ENCODE measurements at places on chromosomes 4 and X. TPM values are rescaled to one million over a fixed set of nuclear protein-coding genes. Genes with fewer than 3 reads are reported as not detected.

GRCh38 chrX:88560673-88561330 is 186.2 kb upstream of the CPXCR1 start:
- H3K36me3 ChIP-seq: no peaks in the 10 kb centered on the region
- H3K27ac ChIP-seq: no peak overlapping the region
- no peaks in the 10 kb centered on the region for H3K4me1 ChIP-seq
- H3K4me3 ChIP-seq: no peak overlapping the region
- no peaks in the 10 kb centered on the region for H3K27me3 ChIP-seq
- DNase-seq: no peak

DNA sequence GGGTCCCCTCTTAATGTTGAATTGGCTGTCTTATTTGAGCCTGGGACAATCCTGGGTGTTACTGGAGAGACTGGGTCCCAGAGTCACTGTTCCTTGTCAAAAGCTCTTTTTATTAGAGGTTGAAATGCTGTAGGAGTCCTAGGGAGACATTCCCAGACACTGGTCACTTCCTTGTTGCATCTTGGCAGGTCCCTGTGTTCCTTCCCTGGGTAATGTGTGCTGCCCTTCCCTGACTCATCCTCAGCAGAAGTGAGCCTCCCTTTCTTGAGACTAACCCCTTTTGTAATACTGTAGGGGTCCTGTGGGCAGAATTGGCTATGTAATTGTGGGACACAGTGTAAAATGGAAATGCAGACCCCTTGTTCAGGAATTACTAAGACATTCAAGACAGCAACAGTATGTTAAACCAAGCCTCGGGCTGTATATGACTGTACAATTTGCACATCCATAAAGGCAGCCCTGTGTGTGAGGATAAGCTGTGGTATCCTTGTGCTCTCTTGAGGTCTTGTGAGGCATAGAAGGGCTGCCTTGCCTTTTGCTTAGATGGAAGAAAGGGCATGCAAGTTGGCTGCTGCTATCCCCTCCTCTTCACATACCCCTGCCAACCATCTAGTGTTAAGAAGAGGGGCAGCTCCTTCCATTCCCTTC is 53.5 kb downstream of the DCLK2 start:
- DNase-seq: no peak
- H3K27ac ChIP-seq: no peak overlapping the region
- no peaks in the 10 kb centered on the region for H3K36me3 ChIP-seq
- no peaks in the 10 kb centered on the region for H3K27me3 ChIP-seq
- no peaks in the 10 kb centered on the region for H3K4me1 ChIP-seq
- H3K4me3 ChIP-seq: no peak overlapping the region

- no peak overlapping the region for H3K4me3 ChIP-seq
- no peaks in the 10 kb centered on the region for H3K27me3 ChIP-seq
- DNase-seq: no peak
- no peak overlapping the region for H3K27ac ChIP-seq
- H3K36me3 ChIP-seq: no peaks in the 10 kb centered on the region
Measured at GRCh38 chr4:35463251-35463952, 780.9 kb downstream of the ARAP2 start.

GRCh38 chr4:118076958-118077766 is 42.9 kb downstream of the NDST3 start:
- no peaks in the 10 kb centered on the region for H3K4me1 ChIP-seq
- no peak for DNase-seq
- H3K4me3 ChIP-seq: no peak overlapping the region
- no peaks in the 10 kb centered on the region for H3K36me3 ChIP-seq

- H3K27me3 ChIP-seq: peaks cover 50% of the 10 kb centered on the region
- H3K4me1 ChIP-seq: no peaks in the 10 kb centered on the region
- no peak overlapping the region for H3K27ac ChIP-seq
- no peaks in the 10 kb centered on the region for H3K36me3 ChIP-seq
Measured at GRCh38 chr4:7703688-7704087, 236.0 kb downstream of the AFAP1 start.

GRCh38 chr4:121741751-121742150 is 23.2 kb downstream of the SMIM43 start:
- DNase-seq: no peak
- no peaks in the 10 kb centered on the region for H3K27me3 ChIP-seq
- no peak overlapping the region for H3K4me3 ChIP-seq
- H3K4me1 ChIP-seq: no peaks in the 10 kb centered on the region
- H3K36me3 ChIP-seq: no peaks in the 10 kb centered on the region

DNA sequence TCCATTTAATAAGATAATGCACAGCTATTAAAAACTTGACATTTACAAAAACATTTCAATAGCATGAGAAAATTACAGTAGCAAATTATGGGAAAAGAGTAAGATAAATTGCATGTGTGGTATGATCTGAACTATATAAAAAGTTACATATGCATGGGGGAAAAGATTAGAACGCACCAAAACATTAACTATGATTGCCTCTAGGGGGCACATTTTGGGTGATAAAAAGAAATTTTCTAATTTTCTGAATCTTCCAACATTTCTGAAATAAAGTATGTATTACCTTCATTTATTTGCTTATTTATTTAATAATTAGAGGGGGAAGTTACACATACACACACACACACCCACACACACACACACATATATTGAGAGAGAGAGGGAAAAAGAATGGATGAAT is 19.6 kb upstream of the KDM5C start:
- no peaks in the 10 kb centered on the region for H3K4me1 ChIP-seq
- no peaks in the 10 kb centered on the region for H3K27me3 ChIP-seq
- H3K4me3 ChIP-seq: no peak overlapping the region

GRCh38 chrX:40943093-40943641 is 142.1 kb upstream of the USP9X start:
- DNase-seq: no peak
- no peaks in the 10 kb centered on the region for H3K36me3 ChIP-seq
- no peaks in the 10 kb centered on the region for H3K4me1 ChIP-seq
- no peak overlapping the region for H3K4me3 ChIP-seq
- no peaks in the 10 kb centered on the region for H3K27me3 ChIP-seq
- no peak overlapping the region for H3K27ac ChIP-seq

- H3K36me3 ChIP-seq: no peaks in the 10 kb centered on the region
- no peak for DNase-seq
- peak overlapping the region; percentile 25 for H3K4me3 ChIP-seq
- H3K4me1 ChIP-seq: peaks cover 4% of the 10 kb centered on the region
- H3K27ac ChIP-seq: peak overlapping the region; percentile 50
Measured at GRCh38 chr4:153204728-153205648, 745 bp downstream of the TRIM2 start.

DNA sequence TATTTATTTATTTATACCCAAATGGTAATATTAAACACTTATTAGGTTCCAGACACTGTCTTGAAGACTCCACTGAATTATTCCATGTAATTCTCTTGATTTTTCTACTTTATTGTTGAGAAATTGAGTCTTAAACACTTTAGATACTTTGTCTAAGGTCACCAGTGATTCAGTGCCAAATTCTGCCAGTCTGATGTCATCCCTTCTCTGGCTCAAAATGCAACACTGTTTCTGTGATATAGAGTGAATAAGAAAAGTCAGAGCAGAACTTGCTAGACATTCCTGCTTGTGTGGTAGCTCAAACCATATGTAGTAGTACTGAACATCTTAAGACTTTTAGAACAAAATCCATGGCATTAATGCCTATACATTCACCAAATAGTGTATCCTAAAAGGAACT is 164.3 kb downstream of the GABRB1 start:
- H3K27me3 ChIP-seq: no peaks in the 10 kb centered on the region
- H3K4me1 ChIP-seq: no peaks in the 10 kb centered on the region
- no peak overlapping the region for H3K27ac ChIP-seq
- no peak for DNase-seq
- no peaks in the 10 kb centered on the region for H3K36me3 ChIP-seq

GRCh38 chr4:11079171-11079570 is 349.5 kb downstream of the HS3ST1 start:
- DNase-seq: no peak
- H3K36me3 ChIP-seq: no peaks in the 10 kb centered on the region
- no peak overlapping the region for H3K4me3 ChIP-seq
- H3K27ac ChIP-seq: no peak overlapping the region
- H3K27me3 ChIP-seq: no peaks in the 10 kb centered on the region

GRCh38 chr4:108169664-108170063 is 932 bp upstream of the LEF1 start:
- H3K4me1 ChIP-seq: peaks cover 18% of the 10 kb centered on the region
- H3K4me3 ChIP-seq: no peak overlapping the region
- DNase-seq: no peak

GRCh38 chr4:137572163-137572562 is 39.9 kb upstream of the PCDH18 start:
- DNase-seq: no peak
- H3K4me3 ChIP-seq: no peak overlapping the region
- H3K27ac ChIP-seq: no peak overlapping the region

- H3K27ac ChIP-seq: no peak overlapping the region
- DNase-seq: no peak
- no peak overlapping the region for H3K4me3 ChIP-seq
- H3K4me1 ChIP-seq: no peaks in the 10 kb centered on the region
Measured at GRCh38 chrX:112947981-112948615, 107.5 kb upstream of the AMOT start.

DNA sequence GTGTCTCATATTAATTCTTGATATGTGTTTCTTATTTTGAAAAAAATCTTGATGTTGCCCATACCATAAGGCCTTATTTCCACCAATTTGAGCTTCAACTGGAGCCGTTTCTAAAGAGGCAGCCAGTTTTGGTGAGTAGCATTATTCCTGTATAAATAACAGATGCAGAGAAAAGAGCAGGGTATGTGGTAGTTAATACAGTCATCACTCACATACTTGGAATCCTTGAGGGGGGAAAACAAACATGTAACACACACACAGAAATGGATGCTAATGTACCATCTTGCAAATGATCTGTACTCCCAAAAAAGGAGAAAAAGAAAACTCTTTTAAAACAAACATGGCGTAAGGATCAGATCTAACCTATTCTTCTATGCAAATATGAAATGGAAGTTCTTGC is 389.7 kb downstream of the GPM6A start:
- H3K27me3 ChIP-seq: no peaks in the 10 kb centered on the region
- H3K36me3 ChIP-seq: no peaks in the 10 kb centered on the region
- no peaks in the 10 kb centered on the region for H3K4me1 ChIP-seq

DNA sequence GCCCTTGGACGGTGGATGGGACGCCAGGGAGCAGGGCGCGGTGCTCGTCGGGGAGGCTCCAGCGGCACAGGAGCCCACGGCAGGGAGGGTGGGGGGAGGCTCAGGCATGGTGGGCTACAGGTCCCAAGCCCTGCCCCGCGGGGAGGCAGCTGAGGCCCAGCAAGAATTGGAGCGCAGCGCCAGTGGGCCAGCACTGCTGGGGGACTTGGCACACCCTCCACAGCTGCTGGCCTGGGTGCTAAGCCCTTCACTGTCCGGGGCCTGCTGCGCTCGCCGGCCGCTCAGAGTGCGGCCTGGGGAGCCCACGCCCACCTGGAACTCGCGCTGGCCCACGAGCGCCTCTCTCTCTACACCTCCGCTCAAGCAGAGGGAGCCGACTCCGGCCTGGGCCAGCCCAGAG is 8.6 kb downstream of the CD38 start:
- no peak overlapping the region for H3K27ac ChIP-seq
- no peaks in the 10 kb centered on the region for H3K4me1 ChIP-seq
- no peaks in the 10 kb centered on the region for H3K36me3 ChIP-seq
- H3K4me3 ChIP-seq: no peak overlapping the region
- DNase-seq: no peak
- no peaks in the 10 kb centered on the region for H3K27me3 ChIP-seq

DNA sequence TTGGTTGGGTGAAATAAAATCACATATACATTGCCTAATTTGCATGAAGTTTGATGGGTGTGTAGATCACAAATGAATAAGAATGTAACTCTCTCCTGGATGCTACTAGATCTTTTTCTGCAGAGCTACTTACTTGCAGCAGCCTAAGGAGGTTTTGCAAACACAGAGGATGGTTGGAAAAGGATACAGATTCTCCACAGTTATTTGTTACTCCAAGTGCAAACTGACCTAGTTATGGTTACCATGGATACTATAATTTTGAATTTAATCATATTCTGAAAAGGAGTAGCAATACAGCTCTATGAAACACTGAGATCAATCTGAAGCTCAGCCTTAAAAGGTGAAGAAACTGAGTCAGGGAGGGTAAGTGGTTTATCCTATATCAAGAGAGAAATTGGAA is 9.1 kb upstream of the ARHGEF38 start:
- no peaks in the 10 kb centered on the region for H3K36me3 ChIP-seq
- no peaks in the 10 kb centered on the region for H3K4me1 ChIP-seq
- no peak overlapping the region for H3K4me3 ChIP-seq
- no peaks in the 10 kb centered on the region for H3K27me3 ChIP-seq
- DNase-seq: no peak

- no peak overlapping the region for H3K4me3 ChIP-seq
- DNase-seq: peak; percentile 41
- no peaks in the 10 kb centered on the region for H3K36me3 ChIP-seq
- no peaks in the 10 kb centered on the region for H3K4me1 ChIP-seq
Measured at GRCh38 chr4:13174001-13174400, 310.1 kb downstream of the RAB28 start.

GRCh38 chrX:150201841-150202240 is 161.3 kb upstream of the MAMLD1 start:
- no peaks in the 10 kb centered on the region for H3K36me3 ChIP-seq
- DNase-seq: no peak
- no peak overlapping the region for H3K4me3 ChIP-seq
- H3K4me1 ChIP-seq: no peaks in the 10 kb centered on the region

DNA sequence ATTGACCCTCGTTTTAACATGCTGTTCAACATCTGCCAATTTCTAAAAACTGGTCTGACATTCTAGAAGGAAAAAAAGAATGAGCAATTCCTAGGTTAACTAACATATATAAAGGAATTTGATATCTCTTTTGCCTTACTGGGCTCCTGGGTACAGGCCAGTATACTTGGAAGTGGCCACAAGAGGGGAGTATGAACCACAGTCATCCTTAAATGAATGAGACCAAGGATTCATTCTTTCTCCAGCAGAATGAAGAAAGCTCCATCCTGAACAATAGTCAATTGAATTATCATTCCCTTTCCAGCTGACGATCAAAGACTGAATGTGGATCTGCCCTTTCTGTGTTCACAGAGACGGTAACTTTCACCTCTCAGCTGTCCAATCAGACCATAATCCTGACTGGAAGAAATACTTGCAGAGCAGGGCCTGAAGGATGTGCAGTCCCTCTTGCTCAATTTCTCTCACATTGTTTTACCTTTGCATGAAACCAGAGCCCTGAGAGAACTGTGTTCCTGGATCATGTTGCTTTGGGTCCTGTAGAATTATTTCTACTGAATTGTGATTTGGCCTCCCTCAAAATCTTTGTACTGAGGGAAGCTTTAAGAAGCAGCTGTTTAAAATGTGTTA is 14.8 kb upstream of the SPARCL1 start:
- DNase-seq: no peak
- no peak overlapping the region for H3K27ac ChIP-seq
- no peaks in the 10 kb centered on the region for H3K36me3 ChIP-seq
- no peak overlapping the region for H3K4me3 ChIP-seq
- H3K27me3 ChIP-seq: no peaks in the 10 kb centered on the region

GRCh38 chr4:22488106-22488505 is 27.8 kb downstream of the ADGRA3 start:
- peaks cover 11% of the 10 kb centered on the region for H3K4me1 ChIP-seq
- no peak for DNase-seq
- no peak overlapping the region for H3K27ac ChIP-seq

The PJA1 gene
- 20.7 TPM for total RNA-seq

The ERVMER34-1 gene
- 3.0 TPM for total RNA-seq

The SORCS2 gene
- 6.5 TPM for total RNA-seq

The MAGEA2 gene
- total RNA-seq: not detected

The MOB1B gene
- total RNA-seq: 28.3 TPM

The RP2 gene
- 16.1 TPM for total RNA-seq

The SSX2B gene
- total RNA-seq: not detected

The EGF gene
- 4.2 TPM for total RNA-seq

The CXCL11 gene
- 0.41 TPM for total RNA-seq

The STBD1 gene
- 9.0 TPM for total RNA-seq

The LEF1 gene
- total RNA-seq: 7.1 TPM

The HSD17B13 gene
- total RNA-seq: 0.41 TPM

The CDKL5 gene
- 27.1 TPM for total RNA-seq

The PAGE4 gene
- not detected for total RNA-seq

Data from left lung (tissue), 14 donors.